GM18507 (cell line): ENCODE measurements at places on chromosomes 16 and 17.
A peak's percentile ranks its signal among the peaks of the same experiment; 100 is the strongest.

DNA sequence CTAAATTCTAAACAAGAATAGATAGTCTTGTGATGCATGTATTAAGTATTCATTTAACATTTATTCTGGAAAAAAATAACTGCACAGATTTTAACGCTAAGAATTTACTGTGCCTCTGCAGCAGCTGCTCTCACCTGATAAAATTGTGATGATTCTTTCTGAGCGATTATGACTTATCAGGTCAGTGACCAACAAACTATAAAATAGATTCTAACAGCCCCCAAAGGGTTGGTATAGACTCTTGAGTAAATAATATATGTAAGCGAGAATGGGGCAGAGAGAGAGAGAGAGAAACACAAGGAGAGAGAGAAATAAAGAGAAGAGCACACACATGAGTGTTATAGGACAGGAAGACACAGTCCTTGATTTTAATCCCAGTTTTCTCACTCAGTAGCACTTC is 144.4 kb downstream of the SNX11 start:
- no peak for DNase-seq

- DNase-seq = no peak
Observed at GRCh38 chr16:66386629-66387622, 20.4 kb downstream of the CDH5 start.

DNA sequence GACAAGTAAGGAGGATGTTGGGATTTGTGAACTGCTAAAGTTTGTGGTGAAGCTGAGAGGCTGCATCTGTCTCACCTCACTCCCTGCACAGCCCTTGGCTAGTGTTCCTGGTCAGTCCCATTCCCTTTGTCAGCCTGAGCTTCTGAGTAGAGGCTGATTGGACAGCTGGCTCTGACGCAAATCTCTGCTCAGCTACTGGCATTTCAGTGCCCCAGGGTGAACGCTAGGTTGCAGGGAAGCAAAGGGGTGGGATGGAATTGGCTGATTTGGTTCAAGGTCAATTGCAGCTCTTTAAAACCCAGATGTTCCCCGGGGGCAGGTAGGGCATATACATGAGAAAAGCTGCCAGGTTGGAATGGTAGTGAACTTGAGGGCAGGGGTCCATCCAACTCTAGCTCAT is 23.1 kb upstream of the CNOT1 start:
- DNase-seq = no peak

GRCh38 chr17:3026125-3026855 is 37.1 kb downstream of the OR1D5 start:
- DNase-seq = no peak

DNA sequence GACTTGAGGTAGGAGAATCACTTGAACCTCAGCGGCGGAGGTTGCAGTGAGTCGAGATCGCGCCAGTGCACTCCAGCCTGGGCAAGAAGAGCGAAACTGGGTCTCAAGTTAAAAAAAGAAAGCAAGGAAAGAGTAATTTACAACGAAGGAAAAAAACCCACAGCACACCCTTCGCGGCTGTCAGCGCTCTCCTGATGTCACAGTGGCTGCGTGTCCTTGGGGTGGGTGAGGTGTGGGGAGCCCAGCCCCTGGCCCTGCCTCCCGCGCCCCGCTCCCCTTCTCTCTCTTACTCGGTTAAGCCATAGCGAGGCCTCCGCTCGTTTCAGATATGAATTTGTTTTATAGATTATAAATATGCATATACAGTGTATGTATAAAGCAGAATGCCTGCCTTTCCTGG is 740 bp upstream of the JPT2 start:
- DNase-seq = no peak

DNA sequence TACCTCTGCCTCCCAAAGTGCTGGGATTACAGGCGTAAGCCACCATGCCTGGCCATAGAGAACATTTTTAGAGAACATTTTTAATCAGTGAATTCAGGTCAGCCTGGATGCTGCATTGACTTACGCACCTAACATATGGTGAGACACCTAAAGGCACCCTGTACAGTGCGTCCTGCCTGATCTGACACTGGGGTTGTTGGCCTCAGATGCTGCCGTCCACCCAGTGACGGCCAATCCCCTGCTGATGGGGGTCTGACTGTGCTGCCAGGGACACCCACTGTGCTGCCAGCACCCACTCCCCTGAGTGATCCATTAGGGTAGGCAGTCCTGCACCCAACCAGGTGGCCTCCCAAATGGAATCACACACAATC is 38.5 kb downstream of the WNT3 start:
- DNase-seq = no peak

DNA sequence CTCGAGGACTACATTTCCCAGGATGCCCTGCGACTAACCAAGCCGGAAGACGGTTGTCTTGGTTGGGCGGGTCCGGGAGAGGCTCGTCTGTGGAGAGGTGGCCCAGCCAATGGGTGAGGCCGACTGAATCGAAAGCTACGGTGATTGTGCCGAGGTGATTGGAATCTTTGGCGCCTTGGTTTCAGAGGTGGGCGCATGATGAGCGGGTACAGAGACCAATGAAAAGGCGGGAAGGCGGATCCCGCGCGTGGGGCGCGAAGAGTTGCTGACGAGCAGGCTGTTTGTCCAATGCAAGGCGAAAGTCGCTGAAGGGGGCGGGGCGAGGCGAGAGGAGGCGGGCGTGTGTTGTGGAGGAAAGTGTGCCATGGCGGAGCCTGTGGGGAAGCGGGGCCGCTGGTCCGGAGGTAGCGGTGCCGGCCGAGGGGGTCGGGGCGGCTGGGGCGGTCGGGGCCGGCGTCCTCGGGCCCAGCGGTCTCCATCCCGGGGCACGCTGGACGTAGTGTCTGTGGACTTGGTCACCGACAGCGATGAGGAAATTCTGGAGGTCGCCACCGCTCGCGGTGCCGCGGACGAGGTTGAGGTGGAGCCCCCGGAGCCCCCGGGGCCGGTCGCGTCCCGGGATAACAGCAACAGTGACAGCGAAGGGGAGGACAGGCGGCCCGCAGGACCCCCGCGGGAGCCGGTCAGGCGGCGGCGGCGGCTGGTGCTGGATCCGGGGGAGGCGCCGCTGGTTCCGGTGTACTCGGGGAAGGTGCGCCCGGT is at the start of gene NFATC2IP:
TSS of gene NFATC2IP (plus strand) at position 290 of the 762 bp plus-strand sequence. CDS start at position 365, 75 bp downstream.
- DNase-seq = peak; percentile 96

DNA sequence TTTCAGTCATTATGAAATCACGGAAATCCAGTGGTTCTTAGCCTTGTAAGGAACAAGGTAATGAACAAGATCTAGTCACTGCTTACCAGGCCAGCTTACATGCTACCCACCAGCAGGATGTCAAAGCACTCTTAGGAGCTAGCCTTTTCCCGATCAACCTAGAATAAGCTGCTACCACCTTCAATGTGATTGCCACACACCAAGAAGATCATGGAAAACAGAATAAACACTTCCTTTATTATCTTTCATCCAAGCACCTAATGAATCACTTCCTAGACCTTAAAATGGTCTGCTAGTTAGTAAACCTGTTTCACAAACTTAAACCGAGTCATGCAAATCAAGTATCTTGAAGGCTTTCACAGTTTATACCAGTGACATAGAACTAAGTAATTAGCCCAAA is 5.0 kb downstream of the BBS2 start:
- DNase-seq = no peak

GRCh38 chr16:85751698-85752501 is 1.0 kb upstream of the C16orf74 start:
- no peak for DNase-seq

DNA sequence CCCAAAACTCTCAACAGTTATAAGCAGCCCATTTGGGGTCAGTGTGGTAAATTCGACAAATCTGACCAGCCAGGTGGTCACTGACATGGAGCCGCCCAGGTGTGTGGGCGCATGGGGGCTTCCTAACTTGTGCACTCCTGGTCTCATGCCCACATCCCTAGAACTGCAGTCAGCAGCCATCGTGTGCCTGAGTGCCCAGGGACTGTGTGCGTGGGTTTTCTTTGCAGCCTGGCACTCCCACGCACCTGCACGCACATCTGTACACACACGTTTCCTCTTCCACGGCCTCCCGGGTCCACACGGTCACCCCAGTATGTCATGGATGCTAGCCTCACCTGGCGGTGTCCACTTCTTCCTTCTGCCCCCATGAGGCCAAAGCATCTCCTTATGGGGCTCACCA is 38.9 kb upstream of the ZC3H18 start:
- DNase-seq = no peak

DNA sequence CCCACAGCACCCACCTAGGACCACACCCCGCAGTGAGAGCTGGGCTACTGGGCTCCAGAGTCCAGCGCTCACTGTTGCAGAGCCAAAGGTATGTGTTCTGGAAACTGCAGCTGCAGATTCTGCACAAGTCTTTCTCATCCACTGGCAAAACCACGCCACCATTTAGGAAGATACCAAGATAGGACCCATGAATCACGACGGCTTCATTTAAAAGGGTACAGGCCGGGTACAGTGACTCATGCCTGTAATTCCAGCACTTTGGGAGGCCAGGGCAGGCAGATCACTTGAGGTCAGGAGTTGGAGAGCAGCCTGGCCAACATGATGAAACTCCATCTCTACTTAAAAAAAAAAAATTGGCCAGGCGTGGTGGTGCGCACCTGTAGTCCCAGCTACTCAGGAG is 18.8 kb downstream of the FOXF1 start:
- DNase-seq = no peak

DNA sequence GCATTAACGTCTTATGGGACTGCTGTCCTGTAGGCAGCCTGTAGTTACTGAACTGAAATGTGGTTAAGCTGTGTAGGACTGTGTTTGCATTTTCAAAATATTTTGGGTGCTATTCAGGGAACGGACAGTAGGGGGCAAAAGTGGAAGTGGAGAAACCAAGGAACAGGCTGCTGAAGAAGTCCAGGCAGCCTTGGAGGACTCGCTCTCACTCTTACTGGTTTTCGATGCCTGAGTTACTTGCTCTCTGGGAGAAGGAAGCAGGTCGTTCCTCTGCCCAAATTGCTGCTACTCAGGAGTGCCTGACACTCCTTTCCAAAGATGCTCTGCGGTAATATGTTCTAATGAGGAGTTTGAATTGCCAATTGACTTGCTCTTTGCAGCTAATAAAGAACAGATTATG is 64.5 kb upstream of the RBFOX1 start:
- no peak for DNase-seq

- DNase-seq = no peak
Observed at GRCh38 chr16:71867939-71868338, 16.0 kb downstream of the ZNF821 start.

GRCh38 chr16:89700649-89701424 is 668 bp downstream of the SPATA2L start:
- DNase-seq = no peak

GRCh38 chr16:50114357-50115129 is 38.6 kb upstream of the TENT4B start:
- no peak for DNase-seq

DNA sequence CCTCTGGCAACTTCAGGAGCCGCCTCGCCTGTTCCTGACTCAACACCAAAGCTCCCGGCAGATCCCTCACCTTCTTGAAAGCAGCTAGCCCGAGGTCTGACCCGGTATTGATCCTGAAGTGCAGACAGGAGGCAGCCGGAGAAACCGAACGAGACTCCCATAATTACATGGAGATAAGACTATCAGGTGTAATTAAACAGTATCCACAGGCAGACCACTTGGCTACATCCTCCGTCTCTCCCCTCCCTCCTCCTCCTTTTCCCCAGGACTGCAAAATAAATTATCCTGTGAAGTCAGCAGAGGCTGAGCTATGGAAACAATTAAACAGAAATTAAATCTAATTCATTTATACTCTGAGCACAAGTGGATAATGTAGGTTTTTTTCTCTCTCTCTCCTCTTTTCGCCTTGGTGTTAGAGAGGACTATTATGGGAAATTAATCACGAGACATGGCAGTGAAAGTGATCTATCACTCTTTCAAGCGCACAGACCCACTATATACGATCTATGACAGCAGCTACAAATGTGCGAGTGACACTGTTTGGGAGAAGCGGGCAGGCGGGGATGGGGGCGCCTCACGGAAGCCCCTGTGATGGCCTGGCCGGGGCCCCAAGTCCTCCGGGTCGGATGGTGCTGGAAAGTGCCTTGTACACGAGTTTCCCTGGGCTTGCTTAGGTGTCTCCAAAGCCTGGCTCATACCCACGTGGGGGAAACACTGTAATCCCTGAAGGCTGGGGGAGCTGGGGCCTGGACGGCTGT is 92.8 kb downstream of the RBFOX3 start:
- no peak for DNase-seq

GRCh38 chr17:32100971-32101631 is 41.2 kb upstream of the RHOT1 start:
- DNase-seq = no peak

- peak; percentile 80 for DNase-seq
Observed at GRCh38 chr17:16407911-16408588, 7.3 kb upstream of the TRPV2 start.

- DNase-seq = peak; percentile 55
Observed at GRCh38 chr16:70428178-70428998, 10.5 kb downstream of the ST3GAL2 start.

- no peak for DNase-seq
Observed at GRCh38 chr16:13168091-13168572, 266.7 kb downstream of the SHISA9 start.

- DNase-seq = no peak
Observed at GRCh38 chr16:51243936-51244436, 92.9 kb upstream of the SALL1 start.

GRCh38 chr17:82561429-82562035 is 42.0 kb downstream of the FOXK2 start:
- DNase-seq = no peak

DNA sequence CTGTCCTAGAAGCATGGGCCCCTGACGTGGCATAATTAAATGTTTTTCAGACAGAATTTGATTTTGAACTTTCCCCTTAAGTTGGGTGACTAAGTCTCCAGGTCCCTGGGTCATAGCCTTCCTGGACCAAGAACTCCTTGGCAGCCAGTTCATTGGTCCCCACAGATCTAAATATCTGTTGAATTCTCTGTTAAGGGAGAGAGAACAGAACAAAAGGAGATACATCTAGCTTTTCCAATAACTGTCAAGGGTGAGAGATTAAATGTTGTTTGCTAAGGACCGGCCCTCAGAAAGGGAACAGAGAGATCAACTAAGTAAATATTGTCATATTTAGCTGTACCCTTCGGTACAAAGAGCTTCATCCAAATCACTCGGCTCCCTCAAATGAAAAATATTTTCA is 78.2 kb upstream of the NOL11 start:
- no peak for DNase-seq

DNA sequence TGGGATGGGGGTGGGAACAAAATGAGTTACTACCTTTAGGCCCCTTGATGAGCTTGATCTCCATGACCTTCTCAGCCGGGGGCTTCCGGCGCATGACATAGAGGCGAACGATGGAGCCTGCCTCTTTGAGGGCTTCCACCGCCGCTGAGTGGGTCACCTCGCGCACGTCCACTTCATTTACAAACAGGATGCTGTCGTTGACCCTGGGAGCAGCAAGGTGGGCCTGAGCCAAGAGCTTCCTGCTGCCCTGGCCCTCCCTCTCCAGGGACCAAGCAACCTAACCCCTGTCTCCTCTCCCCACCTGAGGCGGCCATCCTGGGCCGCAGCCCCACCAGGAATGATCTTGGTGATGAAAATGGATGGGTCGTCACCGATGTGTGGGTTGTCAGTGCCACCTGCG is 16.2 kb downstream of the DLG4 start:
- no peak for DNase-seq

DNA sequence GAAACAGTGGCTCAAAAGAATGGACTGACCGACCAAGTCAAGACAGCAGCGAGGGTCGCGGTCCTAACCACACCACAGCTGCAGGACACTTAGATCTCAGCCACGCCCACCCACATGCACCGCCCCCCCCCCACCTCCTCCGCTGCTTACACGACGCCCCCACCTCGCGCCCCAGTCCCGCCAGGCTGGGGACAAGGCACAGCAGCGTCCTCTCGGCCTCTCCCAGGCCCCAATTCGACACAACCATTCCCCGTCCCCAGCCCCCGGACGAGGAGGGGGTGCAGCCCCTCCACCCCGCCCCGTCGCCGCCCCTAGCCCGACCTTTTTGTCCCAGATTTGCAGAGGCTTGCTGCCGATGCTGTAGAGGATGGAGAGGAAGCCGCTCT is 477 bp downstream of the CFAP20 start:
- no peak for DNase-seq
